Fibroblast of skin of left biceps (primary cell): ENCODE measurements at places on chromosomes 1 and 21.

DNA sequence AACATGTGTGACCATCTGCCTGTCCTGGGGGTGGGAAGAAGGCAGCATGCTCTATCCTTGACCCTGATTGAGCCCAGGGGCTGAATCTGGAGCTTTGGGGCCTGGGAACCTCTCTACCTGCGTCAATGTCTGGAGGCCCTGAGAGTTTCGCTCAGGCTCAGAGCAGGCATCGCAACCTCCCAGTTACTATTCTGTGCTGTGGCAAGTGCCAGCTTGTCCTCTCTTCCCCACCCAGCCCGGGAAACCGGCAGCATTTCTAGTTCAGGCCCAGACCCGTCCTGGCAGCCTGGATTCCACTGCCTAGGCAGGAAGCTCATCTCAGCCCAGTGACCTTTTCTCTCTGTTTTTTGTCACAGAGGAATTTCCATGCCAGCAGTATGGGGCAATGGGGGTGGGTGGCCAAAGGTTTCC is 10.0 kb upstream of the IRF6 start:
- DNase-seq, result no peak

DNA sequence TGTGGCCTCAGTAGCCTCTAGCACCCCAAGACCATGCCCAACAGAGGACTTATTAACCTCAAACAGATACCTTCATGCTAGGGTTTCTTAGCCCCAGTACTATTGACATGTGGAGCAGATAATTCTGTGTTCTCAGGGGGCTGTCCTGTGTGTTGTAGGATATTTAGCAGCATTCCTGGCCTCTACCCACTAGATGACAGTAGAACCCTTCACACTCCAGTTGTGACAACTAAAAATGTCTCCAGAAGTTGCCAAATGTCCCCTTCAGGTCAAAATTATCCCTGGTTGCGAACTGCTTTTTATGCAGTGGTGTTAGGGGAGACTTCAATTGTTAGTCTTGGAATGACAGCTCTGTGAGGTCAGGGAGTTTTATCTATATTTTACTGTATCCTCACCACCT is 8.1 kb downstream of the KAZN start:
- DNase-seq, result no peak

DNA sequence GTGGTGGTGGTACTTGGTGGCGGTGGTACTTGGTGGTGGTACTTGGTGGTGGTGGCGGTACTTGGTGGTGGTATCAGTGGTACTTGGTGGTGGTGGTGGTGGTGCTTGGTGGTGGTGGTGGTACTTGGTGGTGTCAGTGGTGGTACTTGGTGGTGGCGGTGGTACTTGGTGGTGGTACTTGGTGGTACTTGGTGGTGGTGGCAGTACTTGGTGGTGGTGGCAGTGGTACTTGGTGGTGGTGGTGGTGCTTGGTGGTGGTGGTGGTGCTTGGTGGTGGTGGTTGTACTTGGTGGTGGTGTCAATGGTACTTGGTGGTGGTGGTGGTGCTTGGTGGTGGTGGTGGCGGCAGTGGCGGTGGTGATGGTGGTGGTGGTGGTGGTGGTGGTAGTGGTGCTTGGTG is 20.2 kb downstream of the COQ8A start:
- no peak for DNase-seq

- no peak for DNase-seq
Measured at GRCh38 chr1:221698579-221699349, 43.1 kb downstream of the DUSP10 start.

GRCh38 chr1:208204779-208205178 is 39.4 kb downstream of the PLXNA2 start:
- no peak for DNase-seq

DNA sequence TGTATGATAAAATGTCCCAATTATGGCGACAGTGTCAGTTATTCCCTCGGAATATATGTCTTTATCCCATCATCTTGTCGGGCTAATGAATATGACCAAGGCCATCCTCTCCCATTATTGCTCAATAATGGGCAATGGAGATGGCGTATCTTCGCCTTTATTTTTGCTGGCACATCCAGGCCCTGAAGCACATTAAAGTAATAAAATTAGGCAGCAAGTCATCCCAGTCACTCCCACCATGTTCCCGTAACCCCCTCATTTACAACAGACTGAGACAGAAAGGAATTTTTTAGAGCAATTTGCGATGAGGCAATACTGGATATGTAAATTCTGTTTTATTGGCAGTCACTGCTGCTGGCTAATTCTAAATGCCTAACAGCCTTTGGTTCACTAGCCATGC is 35.3 kb downstream of the CLIC6 start:
- DNase-seq, result peak; percentile 20

DNA sequence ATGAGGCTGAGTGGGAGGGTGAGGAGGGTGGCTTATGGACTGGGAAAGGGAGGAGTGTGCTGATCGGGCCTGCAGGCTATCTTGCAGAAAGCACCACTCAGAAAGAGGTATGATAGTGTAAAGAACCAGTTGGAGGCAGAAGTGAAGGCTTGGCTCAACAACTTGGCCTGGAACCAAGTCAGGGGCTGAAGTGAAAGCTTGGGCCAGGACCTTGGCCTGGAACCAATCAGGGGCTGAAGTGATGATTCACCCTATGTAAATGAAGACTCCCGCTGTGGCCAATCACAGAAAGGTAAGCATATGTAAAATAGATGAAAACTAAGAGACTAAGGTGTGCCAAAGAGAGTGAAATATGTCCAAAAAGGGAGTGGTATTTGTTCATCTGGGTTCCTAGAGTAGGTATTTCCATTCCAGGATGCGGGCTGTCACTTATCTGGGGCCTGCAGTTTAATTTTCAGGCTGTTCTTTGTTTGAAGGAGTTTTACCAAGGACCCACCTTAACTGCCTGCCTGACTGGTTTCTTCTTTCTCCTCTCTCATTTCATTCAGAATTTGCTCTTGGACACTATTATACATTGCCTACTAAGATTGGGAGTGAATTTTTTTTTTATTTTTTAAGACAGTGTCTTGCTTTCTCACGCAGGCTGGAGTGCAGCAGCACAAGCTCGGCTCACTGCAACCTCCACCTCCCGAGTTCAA is 5.1 kb upstream of the RFX5 start:
- DNase-seq, result no peak

- no peak for DNase-seq
Measured at GRCh38 chr1:221180704-221181368, 301.6 kb downstream of the HLX start.

DNA sequence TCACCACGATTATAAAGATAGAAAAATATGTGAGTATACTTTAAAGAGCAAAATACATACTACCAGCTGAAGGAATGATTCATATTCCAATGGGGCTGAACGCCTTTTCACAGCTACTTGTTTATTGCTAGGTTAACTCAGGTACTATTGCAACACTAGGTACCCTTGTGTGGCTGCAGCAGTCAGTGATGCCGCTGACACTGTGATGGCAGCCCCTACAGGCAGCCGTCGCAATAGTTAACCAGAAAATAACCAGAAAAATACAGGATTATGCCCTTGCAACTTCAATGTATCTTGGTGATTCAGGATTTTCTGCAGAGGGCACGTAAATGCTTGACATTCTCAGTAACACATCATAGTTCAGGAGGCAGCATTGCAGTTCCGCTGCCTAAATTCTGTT is 1.6 kb upstream of the MARK1 start:
- DNase-seq, result no peak

- DNase-seq, result no peak
Measured at GRCh38 chr1:69842326-69842725, 274.6 kb downstream of the LRRC7 start.

DNA sequence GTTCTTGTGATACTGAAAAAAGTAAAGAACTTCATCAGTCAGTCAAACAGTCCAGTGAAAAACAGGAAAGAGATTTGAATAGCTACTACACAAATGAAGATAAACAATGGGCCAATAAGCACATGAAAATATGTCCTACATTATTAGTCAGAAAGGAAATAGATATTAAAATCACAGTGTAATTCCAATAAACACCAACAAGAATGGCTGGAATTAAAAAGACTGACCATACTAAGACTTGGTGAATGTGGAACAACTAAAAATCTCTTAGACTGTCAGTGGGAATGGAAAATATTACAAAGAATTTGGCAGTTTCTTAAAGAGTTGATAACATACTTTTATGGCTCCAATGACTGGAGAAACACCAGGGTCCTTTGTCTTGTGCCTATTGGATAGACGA is 241.8 kb upstream of the USP24 start:
- DNase-seq, result no peak

DNA sequence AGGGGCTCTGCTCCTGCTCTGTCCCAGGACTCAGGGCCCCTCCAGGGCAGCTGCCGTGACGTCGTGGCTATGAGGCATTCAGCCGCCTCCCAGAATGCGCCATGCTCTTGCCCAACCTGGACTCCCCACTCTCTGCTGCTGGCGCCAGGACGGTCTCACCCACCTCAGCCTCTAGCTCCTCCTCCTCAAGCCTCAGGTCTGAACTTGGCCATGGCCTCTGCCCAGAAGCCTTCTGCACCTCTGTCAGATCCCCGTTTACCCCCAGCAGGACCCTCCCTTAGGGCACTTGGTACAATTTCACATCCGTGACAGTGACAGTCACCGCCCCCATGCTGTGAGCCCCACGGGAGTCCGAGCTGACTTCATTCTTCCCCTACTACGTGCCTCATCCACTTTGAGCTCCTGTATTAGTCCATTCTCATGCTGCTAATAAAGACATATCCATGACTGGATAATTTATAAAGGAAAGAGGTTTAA is 4.9 kb downstream of the CSTB start:
- DNase-seq, result no peak

DNA sequence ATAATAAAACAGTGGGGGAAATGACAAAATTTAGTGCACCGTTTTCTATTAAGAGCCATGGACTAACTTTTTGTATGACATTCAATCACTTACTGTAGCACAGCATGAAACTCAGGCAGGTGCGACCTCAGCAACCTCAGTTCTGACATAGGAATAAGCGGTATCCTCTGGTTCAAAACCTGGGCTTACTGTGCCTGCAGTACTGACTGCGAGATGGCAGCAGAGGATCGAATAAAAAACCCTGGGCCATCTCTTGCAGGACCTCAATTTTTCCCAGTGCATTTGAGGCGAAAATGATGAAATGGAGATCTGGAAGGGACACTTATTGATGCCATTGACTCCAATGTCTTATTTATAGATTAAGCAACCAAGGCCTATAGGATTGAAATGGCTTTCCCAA is 214.7 kb downstream of the ADGRL2 start:
- DNase-seq, result no peak

- DNase-seq, result no peak
Measured at GRCh38 chr1:11989669-11990068, 9.4 kb downstream of the MFN2 start.

DNA sequence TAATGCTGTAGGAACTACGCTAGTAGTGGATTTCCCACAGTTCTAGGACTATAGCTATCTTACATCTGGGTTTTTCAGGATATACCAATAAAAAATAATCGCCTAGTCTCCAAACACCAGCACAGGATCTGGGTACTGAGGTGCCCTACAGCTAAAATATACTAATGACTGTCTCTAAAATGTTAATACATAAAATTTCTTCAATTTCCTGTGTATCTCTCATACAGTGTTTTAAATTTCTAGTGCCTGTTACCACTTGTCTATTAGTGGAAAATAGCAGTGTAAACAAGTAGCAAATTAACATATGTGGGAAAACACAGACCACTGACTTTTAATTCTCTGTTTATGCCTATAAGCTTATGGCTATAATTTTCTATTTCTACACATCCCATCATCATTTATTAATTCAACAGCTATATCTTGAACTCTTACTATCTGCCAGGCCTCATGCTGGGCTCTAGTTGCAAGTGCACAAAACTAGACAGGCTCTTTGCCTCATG is 16.1 kb upstream of the PTPN14 start:
- no peak for DNase-seq

GRCh38 chr1:31095985-31096384 is 30.5 kb upstream of the PUM1 start:
- DNase-seq, result no peak
